ENCODE measurements at places on chromosomes 1 and 21.

DNA sequence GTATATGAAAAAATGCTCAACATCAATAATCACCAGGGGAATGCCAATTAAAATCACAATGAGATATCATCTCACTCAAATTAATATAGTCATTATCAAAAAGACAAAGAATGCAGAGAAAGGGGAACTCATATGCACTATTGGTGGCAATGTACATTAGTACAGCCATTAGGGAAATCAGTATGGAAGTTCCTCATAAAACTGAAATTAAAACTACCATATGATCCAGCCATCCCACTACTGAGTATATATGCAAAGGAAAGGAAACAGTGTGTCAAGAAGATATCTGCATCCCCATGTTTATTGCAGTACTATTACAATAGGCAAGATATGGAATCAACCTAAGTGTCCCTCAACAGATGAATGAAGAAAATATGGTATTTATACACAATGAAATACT is 32.1 kb upstream of the TEKT2 start:
- no peak for DNase-seq

DNA sequence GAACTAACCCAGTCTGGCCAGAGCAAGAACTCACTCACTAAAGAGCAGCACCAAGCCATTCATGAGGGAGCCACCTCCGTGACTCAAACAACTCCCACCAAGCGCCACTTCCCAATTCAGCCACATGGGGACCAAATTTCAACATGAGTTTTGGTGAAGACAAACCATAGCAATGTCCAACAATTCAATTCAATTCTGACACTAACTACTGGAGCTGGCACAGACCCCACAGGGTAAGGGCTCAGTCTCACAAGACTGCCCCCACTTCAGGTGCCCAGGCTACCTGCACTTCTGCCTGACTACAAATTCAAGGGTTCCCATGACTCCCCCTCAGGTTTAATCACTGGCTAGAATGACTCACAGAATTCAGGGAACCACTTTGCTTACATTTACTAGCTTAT is 48.8 kb upstream of the RAP1A start:
- peak; percentile 20 for DNase-seq

- no peak for DNase-seq
Observed at GRCh38 chr1:171128463-171128862, 37.8 kb downstream of the FMO3 start.

GRCh38 chr1:116496898-116497297 is 73.9 kb downstream of the CD58 start:
- no peak for DNase-seq

- no peak for DNase-seq
Observed at GRCh38 chr1:52636721-52637695, 4.0 kb downstream of the SHISAL2A start.

DNA sequence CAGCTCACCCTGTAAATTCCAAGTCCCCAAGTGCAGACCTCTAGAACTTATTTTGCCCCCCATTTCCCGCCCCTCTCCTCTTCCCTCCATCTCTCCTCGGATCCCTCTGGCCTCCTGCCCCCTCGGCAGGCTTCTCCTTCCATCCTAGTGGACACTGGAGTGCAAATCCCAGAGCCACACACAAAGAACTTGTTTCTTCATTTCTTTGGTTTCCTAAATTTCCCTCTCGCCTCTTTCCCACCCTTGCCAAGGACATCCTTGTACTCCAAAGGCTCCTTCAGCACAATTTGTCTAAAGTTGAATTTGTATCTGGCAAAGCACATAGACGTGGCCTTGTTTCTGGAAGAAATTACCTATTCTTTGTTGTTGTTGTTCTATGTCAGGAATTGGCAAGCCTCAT is 17.5 kb downstream of the UMODL1 start:
- DNase-seq: no peak

DNA sequence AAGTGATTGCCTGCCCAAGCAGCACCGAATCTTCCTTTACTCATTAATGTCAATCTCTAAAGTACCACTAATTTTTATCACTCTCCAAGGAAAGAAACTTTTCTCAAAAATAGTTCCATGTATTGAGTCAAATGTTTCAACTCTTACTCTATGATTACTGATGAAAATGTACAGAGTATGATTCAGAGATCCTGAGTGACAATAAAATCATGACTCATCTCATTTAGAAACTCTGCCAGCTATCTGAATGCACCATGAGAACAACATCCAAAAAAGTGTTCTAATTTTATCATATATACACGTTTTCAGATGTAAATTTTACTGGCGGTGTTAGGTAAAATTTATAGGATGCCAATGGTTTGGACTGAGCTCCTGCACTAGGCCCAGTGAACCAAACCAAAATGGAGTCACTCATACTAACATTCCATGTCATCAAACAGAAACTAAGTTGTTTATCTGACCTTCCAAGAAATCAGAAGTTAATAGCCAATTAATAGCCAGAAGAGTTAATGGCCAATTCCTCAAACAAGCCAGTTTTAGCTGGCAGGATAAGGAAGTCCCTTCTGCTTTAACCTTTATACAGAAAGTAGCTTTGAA is 22.6 kb downstream of the PLPPR5 start:
- peak; percentile 75 for DNase-seq

GRCh38 chr1:26516987-26517765 is 12.4 kb upstream of the RPS6KA1 start:
- DNase-seq: no peak

DNA sequence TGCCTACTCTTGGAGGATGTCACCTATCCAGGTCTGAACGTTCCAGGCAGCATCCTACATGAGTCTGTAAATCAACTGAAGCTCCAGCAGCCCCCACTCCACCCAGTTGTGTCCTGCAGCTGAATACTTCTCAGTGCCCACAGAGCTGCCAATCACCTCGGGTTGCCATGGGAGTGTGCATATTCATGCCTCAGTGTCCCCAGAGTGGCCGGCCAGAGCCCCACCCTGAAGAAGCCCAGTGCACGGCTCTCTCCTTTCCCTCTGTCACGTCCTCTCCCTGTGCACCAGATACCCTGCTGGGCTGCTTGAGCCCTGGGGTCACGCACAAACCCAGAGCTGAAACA is 16.1 kb upstream of the GSTM4 start:
- DNase-seq: no peak

GRCh38 chr1:175262621-175263020 is 70.0 kb upstream of the KIAA0040 start:
- DNase-seq: peak; percentile 38

DNA sequence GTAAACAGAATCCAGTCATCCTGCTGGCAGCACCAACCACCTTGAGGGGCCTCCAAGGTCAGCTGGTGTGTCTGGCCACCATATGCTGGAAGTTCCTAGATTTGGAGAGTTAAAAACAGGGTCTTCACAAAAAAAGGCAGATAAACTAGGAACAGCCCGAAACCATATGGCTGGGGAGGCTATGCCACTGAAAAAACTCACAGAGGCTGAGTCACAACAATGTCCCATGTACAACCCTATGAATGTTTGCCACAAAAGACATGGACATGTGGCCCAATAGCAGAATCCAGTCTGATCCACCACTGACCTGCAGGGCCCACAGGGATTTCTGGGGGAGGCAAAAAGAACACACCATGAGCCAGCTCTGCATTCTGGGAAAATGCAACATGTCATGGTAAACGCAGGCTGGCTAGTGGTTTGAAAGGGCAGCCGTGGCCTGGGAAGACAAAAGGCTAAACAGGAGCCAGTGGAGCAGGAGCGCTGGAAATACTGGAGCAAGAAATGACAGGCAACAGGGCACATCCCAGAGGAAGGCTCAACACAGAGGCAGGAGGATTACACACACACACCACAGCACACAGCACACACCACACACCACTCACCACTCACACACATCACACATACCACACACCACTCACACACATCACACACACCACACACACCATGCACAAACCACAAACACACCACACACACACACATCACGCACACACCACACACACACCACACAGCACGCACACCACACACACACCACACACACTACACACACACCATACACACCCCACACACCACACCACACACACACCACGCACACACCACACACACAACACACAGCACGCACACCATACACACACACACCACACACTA is 55.4 kb downstream of the HSF2BP start:
- peak; percentile 92 for DNase-seq

DNA sequence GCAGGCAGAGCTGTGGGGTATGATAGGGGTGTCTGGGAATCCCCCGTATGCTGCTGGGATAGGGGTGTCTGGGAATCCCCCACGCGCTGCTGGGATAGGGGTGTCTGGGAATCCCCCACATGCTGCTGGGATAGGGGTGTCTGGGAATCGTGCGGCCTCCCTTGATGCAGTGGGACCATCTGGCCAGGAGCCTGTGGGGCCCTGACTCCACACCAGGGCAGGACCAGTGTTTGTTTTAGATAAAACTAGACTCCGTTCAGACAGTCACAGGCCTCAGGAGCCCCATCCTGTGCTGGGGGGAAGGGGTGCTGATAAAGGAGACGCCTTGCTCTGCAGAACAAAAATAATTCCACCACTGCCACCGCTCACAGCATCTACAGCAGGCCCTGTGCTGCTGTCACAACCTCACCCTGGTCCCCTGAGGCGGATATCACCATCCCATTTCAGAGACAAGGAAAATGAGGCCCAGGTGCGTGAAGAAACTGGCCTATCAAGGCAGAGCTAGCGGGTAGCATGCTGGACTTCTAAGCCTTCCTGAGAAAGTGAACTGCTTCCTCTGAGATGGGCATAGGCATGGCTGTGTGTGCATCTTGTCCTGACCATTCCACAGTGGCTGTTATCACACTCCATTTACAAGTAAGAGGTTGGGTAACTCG is 24.0 kb downstream of the ECE1 start:
- DNase-seq: no peak

DNA sequence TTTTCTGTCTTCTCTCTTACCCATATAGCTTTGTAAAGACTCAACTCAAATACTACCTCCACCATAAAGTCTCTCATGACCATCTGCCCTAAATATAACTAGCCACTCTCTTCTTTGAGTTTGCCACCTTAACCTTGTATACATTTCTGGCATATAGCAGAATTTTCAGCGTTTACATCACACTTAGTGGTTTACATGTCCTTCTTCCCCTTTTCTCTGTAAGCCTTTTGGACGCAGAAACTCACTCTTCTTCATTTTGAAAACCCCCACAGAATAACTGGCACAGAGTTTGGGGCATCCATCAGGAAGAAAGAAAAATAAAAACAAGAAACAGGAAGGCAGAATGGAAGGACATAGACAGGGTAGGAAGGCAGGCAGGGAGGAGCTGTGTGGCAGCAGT is 131.8 kb upstream of the DUSP10 start:
- no peak for DNase-seq

DNA sequence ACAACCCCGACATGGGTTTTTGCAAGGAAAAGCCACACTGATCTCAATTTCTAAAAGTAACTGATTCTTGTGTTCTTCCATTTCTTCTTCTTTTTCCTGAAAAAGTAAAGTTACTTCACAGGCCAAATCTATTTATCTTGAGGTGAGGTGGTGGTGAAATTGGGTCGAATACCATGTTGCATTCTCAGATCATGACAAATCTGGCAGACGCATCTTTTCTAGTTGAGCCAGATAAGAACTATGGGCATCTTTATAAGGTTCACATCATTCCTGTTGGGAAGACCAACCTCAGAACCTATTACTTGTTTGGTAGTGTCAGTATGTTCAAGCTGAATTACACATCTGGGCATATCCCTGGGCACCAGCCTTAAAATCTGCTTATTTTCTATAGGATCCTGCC is 78.6 kb upstream of the USP25 start:
- DNase-seq: no peak

DNA sequence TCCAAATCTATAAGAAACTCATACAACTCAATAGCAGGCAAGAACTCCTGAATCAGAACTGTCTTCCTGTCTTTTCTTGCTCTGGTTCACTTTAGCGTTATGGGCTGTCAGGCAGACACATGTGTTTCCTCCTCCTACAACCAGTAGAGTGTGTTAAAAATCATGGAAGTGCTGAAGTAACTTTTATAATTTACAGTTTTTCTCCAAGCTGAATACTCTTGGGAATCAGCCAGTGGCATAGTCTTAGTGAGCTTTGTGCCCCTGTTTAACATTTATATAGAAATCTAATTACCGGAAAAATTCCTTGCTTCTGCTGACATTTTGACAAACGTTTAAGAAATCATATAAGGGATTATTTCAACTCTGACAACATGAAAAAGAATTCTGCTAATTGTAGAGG is 113.1 kb upstream of the RGS18 start:
- DNase-seq: no peak

- DNase-seq: no peak
Observed at GRCh38 chr1:200392625-200393185, 17.1 kb downstream of the ZNF281 start.

- peak; percentile 60 for DNase-seq
Observed at GRCh38 chr1:16392740-16393569, 25.9 kb downstream of the SZRD1 start.

DNA sequence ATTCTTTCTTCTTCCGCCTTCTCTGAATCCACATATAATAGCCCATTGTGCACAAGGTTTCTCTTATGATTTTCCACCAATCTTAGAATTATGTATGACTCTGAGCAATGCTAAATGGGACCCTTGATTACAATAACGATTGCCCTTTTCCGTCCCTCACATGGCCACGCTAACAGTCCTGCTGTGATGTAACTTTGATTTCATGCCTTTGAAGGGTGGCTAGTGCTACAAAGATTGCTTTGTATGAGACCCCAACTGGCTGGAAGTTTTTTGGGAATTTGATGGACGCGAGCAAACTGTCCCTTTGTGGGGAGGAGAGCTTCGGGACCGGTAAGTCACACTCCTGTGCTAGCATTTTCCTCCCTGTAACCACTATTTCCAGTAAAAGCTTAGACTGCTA is 45.3 kb downstream of the PGM1 start:
- DNase-seq: no peak

DNA sequence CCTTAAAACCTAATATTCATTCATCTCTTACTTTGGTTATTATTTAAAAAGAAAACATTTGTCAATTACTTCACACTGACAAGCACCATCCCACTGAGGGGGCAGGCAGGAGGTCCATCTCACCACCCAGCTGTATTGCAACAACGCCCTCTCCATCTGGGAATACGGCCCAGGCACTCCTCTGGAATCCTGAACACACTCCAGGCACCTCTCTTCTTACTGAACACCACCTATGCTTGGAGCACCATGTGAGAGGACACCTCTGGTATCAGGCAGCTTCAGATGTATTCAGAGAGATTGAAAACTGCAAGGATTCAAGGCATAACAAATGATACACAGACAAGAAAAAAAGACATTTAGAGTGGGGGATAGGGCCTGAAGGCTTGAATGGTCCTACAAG is 147.1 kb downstream of the CACNA1E start:
- no peak for DNase-seq

GRCh38 chr1:56137521-56138505 is 441.6 kb downstream of the PLPP3 start:
- peak; percentile 36 for DNase-seq

GRCh38 chr1:153611356-153611755 is 1.6 kb downstream of the S100A16 start:
- peak; percentile 55 for DNase-seq

- DNase-seq: no peak
Observed at GRCh38 chr1:216626394-216627067, 96.7 kb downstream of the ESRRG start.

GRCh38 chr1:232308616-232309015 is 321.3 kb downstream of the SIPA1L2 start:
- no peak for DNase-seq

- no peak for DNase-seq
Observed at GRCh38 chr1:112247036-112247597, 148.9 kb upstream of the CTTNBP2NL start.
